ENCODE measurements at places on chromosomes 11 and 22. TPM values are rescaled to one million over a fixed set of nuclear protein-coding genes. Genes with fewer than 3 reads are reported as not detected.

GRCh38 chr11:112744041-112744440 lies 217.2 kb upstream of the NCAM1 start:
- no peaks in the 10 kb centered on the region for H3K4me1 ChIP-seq
- H3K36me3 ChIP-seq = no peaks in the 10 kb centered on the region
- no peaks in the 10 kb centered on the region for H3K27me3 ChIP-seq
- DNase-seq = no peak
- H3K4me3 ChIP-seq = no peak overlapping the region
- no peak overlapping the region for H3K27ac ChIP-seq

- no peak for DNase-seq
- H3K4me3 ChIP-seq = no peak overlapping the region
- no peak overlapping the region for H3K27ac ChIP-seq
These were observed 540.8 kb downstream of the INSC start for GRCh38 chr11:15655552-15655951.

GRCh38 chr22:48492366-48493320 lies 1335.0 kb downstream of the BRD1 start:
- no peak overlapping the region for H3K4me3 ChIP-seq
- H3K4me1 ChIP-seq = no peaks in the 10 kb centered on the region
- no peaks in the 10 kb centered on the region for H3K36me3 ChIP-seq

- H3K27ac ChIP-seq = no peak overlapping the region
- H3K4me3 ChIP-seq = no peak overlapping the region
- H3K36me3 ChIP-seq = no peaks in the 10 kb centered on the region
- no peaks in the 10 kb centered on the region for H3K27me3 ChIP-seq
These were observed 1432.5 kb downstream of the BRD1 start for GRCh38 chr22:48395201-48395600.

DNA sequence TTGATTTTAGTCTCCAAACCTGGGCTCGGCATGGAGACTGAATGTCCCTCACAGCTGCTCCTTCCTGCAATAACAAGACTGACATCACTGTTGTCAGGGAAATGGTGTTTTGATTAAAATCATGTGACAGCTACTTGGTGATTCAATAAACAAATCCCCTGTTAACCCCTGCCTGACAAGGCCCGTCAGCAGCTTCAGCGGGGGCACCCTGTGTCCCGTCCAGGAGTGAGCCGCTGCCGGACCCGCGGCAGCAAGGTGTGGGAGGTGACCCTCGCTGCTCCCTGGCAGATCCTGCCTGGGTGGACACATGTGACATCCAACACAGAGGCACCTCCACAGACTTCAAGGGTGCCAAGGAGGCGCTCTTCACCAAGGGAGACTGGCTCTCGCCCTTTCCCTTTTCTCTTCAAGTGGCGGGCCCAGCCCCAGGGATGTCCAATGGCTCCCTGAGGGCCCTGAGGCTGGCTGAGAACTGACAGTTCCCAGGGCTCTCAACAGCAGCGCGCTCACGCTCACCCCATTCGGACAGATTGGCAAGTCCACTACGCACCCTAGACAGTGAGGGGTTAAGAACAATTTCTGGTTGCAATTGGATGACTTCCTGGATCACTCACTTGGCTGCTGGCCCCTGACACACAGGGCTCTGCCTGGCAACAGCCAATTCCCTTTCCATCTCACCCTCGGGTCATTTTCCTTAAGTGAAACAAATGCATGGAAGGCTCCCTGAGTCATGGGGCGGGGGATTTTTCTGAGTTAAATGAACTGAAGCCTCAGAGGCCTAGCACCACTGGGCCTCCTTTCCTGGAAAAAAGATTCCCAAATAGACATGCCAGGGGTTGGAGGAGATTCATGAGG lies 30.7 kb downstream of the PPP2R1B start:
- no peak overlapping the region for H3K4me3 ChIP-seq
- H3K4me1 ChIP-seq = no peaks in the 10 kb centered on the region
- no peak overlapping the region for H3K27ac ChIP-seq

CDC42EP1 gene
- polyA plus RNA-seq = not detected

MS4A14 gene
- polyA plus RNA-seq = not detected

PLCB3 gene
- 0.74 TPM for polyA plus RNA-seq
